GM19239 (cell line): ENCODE measurements at places on chromosomes 5 and 9.

GRCh38 chr5:173556142-173557028, 60.1 kb downstream of the BOD1 start:
- no peak for DNase-seq

GRCh38 chr5:96093890-96094381, 132.3 kb upstream of the ELL2 start:
- no peak for DNase-seq

DNA sequence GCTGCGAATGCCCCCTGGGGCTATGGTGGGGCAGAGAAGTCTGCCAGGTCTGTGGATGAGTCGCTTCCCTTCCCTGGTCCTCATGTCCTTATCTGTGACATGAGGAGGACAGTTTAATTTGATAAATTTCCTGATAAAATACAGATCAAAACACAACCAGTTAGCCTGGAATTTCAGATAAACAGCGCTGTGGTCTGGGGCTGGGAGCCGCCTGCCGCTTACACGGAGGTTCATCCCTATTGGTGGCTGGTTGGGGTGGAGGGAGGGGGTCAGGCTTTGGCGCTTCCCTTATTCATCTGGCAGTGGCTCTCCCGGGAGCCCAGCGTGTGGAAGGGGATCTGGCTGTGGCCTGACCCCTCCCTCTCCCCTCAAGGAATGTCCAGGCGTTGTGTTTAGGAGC, 17.9 kb downstream of the CRB2 start:
- no peak for DNase-seq

GRCh38 chr5:126360467-126360866, 62.7 kb upstream of the GRAMD2B start:
- DNase-seq, result no peak

GRCh38 chr9:78316166-78316892, 19.4 kb downstream of the PSAT1 start:
- no peak for DNase-seq

DNA sequence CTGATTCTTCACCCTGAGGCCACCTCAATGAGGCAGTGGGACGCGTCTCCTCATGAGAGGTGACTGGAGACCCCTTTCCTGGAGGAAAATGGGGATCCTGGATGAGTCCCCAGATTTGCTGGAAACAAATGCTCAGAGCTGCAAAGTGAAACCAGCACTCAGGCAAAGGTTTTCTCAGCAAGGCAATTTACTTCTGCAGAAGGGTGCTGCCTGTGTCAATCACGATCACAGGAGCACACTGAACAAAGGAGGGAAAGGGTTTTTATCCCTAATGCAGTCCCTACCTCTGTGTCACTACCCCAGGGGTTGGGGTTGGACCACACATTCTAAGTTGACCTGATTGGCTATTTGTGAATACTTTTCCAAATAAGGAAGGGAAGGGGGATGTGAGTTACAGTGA, 69.9 kb upstream of the CDK20 start:
- DNase-seq, result no peak

DNA sequence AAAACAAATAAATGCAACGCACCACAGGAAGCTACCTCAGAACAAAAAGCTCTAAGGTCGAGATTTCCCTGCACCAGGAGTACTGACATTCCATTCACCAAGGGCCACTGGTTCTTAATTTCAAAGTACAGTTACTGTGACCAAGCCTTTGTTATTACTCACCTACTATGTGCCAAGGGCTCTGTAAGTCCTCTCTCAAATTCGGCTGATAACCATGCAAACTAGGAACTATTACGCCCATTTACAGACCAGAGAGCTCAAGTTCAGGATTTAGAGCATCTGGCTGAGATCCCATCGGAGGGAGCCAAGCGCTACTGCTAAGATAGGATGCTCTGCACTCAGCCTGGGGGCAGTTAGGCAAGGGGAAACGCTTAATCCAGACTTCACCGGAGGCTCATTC, 5.6 kb downstream of the MYO10 start:
- no peak for DNase-seq

DNA sequence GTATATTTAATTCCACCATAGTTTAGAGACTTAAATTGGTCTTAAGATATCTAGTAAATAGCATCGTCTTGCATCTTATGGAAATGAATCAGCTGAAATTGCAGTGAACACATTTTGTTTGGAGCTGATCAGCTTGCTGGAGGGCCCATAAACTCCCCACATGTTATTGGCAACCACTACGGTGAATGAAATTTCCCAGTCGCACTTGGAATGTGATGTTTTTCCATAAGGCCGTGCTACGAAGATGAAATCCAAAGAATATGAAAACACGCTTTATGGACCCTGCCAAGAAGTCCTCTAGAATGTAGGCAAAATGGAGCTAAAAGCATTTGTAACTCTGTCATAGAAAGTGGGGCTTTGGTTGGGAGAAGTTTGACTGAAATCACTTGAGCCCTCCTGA, 572.1 kb downstream of the ACTL7B start:
- DNase-seq, result no peak
